Type B pancreatic cell (in vitro differentiated cells): ENCODE measurements at places on chromosomes 12 and 14. TPM values are rescaled to one million over a fixed set of nuclear protein-coding genes. Genes with fewer than 3 reads are reported as not detected.

GLT1D1 gene
- 2.5 and 2.6 TPM in 2 replicates for total RNA-seq

ANKS1B gene
- total RNA-seq = 4.7 and 7.6 TPM in 2 replicates

SERPINA9 gene
- not detected in 2 replicates for total RNA-seq

LRRK2 gene
- 0.75 and 1.4 TPM in 2 replicates for total RNA-seq

MMP14 gene
- 115 and 137 TPM in 2 replicates for total RNA-seq

NTF3 gene
- 13.0 and 16.7 TPM in 2 replicates for total RNA-seq

MUCL1 gene
- not detected in 2 replicates for total RNA-seq

AICDA gene
- 0.21 TPM in 1 of 2 replicates, not detected in the other for total RNA-seq

KRT83 gene
- total RNA-seq = not detected in 2 replicates

ZC3H10 gene
- 11.6 and 12.1 TPM in 2 replicates for total RNA-seq

FOXA1 gene
- total RNA-seq = 51.0 and 58.9 TPM in 2 replicates
